Foreskin keratinocyte (primary cell): ENCODE measurements at places on chromosomes 11 and 22.

DNA sequence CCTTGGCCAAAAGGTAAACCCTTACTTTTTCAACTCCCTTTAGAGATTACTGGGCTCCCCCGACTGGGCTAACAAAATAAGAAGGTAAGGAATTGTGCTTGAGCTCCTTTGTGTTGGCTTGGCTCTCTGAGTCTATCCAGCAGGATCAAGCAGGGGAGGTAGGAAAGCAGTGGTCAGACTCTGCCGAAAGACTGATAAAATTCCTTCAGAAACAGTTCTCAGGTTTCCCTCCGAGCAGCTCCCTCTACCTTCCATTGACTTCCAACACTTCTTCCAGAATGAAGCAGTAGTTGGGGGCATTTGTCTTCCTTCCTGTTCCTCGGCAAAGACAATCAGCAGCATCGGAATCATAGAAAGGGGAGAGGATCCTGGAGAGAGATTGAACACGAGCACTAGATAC, 16.1 kb upstream of the CARD18 start:
- no peak for DNase-seq

- DNase-seq = no peak
Observed at GRCh38 chr11:25218036-25218435, 721.2 kb downstream of the LUZP2 start.

GRCh38 chr11:94447149-94447548, 45.9 kb upstream of the GPR83 start:
- DNase-seq = no peak

DNA sequence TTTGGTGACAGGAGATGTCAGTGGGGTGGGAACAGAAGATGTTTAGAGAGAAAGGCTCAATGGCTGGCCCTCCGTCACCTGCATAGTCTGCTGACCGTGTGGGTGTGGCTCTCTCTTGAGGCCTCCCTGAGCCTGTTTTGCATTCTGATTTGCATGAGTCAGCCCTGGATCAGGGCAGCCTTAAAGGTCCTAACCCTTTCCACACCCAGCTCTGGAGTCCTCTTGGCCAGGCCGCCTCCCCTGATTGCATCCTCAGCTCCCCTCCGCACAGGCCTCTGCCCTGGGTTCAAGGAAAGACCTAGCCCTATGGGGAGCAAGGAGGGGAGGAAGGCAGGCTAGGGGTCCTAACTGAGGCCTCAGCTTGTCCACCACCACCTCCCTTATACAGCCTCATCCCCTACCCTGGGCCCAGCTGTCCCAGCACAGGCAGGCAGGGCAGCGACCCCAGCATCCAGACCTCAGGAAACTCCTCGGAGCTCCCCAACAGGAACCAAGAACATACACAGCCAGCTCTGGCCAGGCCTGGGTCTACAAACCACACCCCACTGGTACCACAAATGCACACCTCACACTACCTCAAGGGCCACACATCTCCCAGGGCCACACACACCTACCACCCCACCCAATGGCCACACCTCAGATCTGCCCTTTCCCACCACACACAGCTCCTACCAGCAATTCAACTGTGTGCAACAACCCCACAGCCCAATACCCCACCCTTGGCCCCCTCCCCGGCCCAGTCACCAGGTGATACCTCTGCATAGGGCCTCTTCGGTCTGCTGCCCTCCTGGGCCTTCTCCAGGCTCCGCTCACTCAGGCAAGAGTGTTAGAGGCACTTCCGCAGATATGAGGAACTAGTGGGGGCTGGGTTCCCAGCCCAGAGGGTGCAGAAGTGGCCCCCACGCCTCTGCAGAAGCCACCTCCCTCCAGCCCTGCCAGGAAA, 13.7 kb downstream of the ARAP1 start:
- no peak for DNase-seq

- no peak for DNase-seq
Observed at GRCh38 chr11:23954730-23955129, 542.1 kb upstream of the LUZP2 start.

- no peak for DNase-seq
Observed at GRCh38 chr22:20671409-20672081, 102.4 kb upstream of the SERPIND1 start.

- no peak for DNase-seq
Observed at GRCh38 chr11:101914341-101914737, 471 bp upstream of the CEP126 start.

DNA sequence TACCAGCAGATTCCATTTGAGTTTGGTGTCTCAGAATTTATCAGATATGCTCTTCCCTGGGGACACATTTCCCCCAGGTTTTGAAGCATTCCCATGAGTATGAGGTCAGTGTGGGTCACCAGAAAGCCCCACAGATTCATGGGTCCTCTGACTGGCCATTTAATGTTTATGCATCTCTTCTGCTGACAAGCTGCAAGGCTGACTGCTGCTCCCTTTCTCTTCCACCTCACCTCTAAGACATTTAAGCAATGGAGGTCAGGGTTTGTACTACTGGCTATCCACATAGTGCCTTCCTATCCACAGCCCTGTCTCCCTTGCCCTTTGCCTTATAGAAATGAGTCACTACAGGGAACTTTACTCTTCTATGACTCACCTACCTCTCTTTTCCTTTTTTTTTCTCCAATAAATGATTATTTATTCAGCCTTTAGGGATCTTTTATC, 106.0 kb upstream of the TIMP3 start:
- peak; percentile 70 for DNase-seq

- DNase-seq = no peak
Observed at GRCh38 chr11:114892381-114893197, 214.3 kb downstream of the NXPE2 start.

- no peak for DNase-seq
Observed at GRCh38 chr22:19824926-19825339, 29.7 kb downstream of the GNB1L start.

- no peak for DNase-seq
Observed at GRCh38 chr22:44288913-44289312, 23.8 kb downstream of the SHISAL1 start.

DNA sequence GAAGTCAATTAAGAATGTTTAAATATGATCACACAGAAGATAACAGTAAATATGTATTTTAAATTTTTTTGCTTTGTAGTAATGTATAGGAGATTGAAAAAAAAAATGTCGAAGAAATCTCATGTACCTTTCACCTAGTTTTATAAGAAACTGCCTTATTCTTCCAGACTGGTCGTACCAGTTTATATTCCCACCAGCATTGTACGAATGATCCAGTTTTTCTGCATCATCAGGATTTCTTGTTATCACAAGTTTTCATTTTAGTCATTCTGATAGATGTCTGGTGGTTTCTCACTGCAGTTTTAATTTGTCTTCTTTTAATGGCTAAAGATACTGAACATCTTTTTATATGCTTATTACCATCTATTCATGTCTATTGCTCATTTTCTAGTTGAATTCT, 101.8 kb upstream of the CTSC start:
- DNase-seq = peak; percentile 66

DNA sequence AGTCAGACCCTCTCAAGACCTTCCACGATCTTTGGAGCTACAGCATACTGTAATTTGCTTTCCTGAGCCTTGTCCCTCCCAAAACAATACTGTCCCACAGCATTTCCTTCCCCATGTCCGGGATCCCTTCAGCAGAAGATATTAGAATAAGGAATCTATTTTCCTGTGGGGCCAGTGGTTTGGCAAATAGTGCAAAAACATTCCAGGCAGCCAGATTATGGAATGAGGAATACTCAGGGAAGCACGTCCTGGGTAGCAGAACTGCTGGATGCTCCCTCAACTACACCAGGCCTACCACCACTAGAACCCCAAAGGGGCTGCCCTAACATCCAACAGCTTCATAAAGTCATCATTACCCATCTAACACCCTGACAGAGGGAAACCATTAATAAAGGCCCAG, 61.5 kb downstream of the AAMDC start:
- DNase-seq = no peak

- DNase-seq = no peak
Observed at GRCh38 chr11:78066471-78066870, 2.8 kb downstream of the THRSP start.

DNA sequence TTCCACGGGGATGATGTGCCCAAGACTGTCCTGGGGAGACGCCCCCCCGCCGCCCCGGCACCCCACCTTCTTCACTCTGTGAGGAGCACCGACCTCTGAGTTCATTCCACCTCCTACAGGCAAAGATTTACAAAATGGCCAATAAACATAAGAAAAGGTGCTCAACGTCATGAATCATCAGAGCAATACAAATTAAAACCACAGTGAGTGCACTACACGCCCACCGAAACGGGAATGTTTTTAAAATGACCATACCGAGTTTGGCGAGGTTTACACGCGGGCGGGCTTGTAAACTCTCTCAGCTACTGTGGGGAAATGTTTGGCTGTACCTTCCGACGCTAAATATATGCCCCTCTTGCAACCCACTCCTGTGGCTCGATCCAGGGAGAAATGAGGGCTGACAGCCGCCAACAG, 7.9 kb downstream of the NPTXR start:
- DNase-seq = no peak

DNA sequence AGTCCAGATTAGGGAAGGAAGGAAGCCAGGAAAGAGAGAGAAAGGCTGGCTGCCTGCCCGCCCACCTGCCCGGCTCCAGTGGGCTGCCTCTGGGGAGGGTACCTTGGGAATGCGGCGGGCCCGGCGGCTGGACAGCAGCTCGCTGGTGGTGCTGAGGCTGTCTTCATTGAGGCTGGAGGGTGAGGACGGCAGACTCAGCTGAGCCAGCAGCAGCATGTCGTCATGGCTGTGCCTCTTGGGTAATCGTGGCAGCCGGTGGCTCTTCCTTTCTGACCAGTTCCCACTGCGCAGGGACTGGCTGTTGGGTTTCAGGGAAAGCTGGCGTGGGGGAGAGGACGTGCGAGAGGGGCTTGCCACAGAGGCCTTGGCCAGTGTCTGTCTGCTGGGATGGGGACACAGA, 32.9 kb downstream of the RPL27A start:
- DNase-seq = no peak

- DNase-seq = peak; percentile 48
Observed at GRCh38 chr11:27394781-27395228, 31.8 kb upstream of the CCDC34 start.

- DNase-seq = peak; percentile 21
Observed at GRCh38 chr11:14578541-14578956, 58.4 kb upstream of the PSMA1 start.

GRCh38 chr22:40243891-40244290, 66.2 kb downstream of the TNRC6B start:
- DNase-seq = no peak
